AG09309 (cell line): ENCODE measurements at places on chromosomes 1 and 21.

- DNase-seq, result no peak
Observed at GRCh38 chr1:46807046-46807972, 8.5 kb downstream of the CYP4B1 start.

- DNase-seq, result no peak
Observed at GRCh38 chr1:89171067-89171438, 4.8 kb downstream of the GBP7 start.

DNA sequence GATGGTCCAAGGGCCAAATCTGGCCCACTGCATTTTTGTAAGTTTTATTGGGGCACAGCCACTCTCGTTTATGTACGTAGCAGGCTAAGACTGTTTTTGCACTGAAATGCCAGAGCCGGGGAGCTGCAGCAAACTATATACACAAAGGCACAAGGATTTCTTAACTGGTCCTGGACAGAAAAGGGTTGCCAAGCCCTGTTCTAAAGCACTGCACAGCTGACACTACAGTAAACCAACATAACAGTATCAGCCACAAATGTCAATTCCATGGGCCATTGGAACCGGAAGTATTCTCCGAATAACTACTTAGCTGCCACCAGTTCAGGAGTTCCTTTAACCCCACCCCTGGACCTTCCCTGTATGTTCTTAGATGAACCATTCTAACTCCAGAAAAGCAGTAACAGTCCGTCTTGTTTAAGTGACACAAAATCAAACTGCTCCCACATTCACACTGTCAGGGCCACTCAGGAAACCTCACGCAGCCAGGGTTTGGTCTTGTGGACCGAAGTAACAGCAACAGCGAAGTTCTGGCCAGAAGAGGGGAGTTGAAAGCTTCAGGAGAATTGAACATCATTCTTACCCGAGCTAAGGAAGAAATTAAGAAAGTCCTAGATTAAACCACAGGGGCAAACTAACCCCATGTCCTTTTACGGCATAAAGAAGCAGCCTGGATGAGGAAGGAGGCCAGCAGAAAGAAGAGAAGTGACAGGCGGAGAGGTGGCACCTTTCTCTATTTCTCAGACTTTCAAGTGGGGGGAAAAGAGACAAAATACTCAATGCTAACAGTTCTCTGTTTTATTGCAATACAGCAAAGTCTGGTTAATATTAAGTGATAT, 49.2 kb downstream of the COQ8A start:
- DNase-seq, result no peak

DNA sequence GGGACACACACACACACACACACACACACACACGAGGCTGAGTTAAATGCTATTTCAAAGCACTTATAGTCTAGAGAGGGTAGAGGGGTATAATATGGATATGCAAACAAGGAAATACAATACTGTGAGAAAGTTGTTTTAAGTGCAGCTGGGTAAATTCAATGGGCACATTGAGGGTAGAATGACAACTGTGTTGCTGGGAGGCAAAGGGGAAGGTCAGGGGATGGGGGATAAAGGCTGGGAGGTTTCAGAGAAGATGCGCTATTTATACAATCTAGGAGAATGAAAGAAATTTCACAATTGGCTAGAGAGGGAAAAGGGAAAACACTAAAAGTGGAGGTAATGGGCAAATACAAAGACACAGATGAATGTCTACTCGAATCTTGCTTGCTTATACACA, 19.4 kb downstream of the EXTL2 start:
- no peak for DNase-seq

GRCh38 chr1:169019419-169020058, 87.0 kb upstream of the ATP1B1 start:
- DNase-seq, result no peak

DNA sequence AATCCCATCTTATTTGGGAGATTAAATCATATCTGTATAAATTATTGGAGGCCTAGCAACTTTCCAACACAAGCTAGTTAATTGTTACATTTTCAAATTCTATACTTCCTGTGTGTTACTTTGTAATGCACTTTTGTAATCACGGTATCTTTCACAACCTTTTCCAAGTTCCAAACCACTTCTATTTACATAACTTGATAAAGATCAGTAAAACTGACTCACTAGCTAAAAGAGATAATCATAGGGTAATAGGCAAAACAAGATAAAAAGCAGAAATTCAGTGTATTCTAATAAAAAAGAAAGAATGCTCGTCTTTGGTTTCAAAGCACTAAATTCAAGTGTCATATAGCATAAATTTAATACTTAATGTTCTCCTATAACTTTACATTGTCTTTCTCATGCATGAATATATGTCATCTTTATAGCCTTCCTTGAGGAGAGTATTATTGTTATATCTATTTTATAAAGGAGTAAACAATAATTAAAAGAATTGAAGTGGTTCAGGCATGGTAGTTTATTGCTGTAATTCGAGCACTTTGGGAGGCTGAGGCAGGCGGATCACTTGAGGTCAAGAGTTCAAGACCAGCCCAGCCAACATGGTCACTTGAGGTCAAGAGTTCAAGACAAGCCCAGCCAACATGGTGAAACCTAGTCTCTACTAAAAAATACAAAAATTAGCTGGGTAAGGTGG, 66.4 kb downstream of the RGS13 start:
- peak; percentile 75 for DNase-seq

DNA sequence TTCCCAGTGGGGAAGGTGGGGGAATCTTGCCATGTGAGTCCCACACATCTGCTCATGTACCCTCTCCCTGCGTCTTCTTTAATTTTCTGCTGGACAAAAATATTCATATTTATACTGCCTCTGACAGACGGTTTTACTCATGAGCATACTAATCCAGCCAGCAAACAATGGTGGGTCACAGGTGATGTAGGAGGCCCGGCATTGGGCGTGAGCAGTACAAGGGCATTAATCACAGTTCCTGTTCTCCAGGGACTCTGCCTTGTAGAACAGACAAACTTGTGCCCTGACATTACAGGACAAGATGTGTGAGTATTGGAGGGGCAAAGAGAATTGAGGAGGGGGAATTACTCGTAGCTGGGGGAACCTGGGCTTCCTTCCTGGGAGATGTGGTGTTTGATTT, 25.0 kb downstream of the MTARC1 start:
- DNase-seq, result no peak

DNA sequence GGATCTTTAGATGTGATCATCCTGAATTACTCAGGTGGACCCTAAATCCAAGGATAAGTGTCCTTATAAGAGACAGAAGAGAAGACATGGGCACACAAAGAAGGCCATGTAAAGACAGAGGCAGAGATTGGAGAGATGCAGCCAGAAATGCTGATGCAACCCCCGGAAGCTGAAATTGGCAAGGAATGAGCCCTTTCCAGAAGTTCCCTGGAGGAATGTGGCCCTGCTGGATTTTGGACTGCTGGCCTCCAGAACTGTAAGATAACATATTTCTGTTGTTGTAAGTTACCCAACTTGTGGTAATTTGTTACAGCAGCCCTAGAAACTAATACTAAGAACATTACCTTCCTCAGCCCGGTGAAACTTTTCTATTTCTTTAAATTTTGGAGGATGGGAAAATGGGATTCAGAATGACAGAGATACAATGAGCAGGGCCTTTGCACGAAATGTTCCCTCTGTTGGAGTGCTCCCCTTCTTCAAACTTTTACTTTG, 11.2 kb upstream of the PLPP3 start:
- DNase-seq, result no peak

- no peak for DNase-seq
Observed at GRCh38 chr1:6675941-6676340, 25.7 kb downstream of the DNAJC11 start.

DNA sequence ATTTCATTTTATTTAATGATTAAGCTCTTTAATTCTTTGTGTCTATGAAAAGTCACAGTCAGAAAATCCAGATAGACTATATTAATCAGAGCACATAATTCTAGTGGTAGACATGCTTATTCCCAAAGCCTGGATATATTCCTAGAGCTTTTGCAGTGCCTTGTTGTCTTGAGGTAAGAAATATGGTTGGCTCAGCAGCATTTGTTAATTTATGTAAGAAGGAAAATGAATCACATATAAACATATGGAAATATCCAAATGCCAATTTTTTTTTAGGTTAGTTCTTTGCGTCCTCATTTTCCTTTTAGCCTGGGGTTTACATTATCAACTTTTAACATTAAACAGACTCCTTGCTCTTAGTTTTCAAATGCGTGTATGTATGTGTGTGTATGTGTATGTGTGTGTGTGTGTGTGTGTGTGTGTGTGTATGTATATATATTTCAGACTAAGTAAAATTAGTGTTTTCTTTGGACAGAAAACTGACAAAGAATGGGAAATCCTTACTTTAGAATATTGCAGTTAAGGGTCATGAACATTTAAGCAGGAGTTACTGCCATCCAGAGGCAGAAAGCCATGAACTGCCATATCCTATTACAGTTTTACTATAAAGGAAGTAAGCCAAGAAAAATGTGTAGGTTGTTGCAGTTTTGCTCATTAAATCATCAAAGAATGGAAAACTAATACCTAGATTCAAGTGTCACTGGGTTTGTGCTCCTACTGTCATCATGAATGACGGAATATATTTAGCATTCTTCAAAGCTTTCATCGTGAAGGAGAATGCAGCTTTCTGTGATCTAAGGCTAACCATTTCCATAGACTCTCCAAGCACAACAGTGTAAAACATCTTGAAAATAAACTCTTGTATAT, 477.1 kb upstream of the NR5A2 start:
- no peak for DNase-seq

GRCh38 chr1:72481420-72481970, 199.2 kb upstream of the NEGR1 start:
- no peak for DNase-seq

DNA sequence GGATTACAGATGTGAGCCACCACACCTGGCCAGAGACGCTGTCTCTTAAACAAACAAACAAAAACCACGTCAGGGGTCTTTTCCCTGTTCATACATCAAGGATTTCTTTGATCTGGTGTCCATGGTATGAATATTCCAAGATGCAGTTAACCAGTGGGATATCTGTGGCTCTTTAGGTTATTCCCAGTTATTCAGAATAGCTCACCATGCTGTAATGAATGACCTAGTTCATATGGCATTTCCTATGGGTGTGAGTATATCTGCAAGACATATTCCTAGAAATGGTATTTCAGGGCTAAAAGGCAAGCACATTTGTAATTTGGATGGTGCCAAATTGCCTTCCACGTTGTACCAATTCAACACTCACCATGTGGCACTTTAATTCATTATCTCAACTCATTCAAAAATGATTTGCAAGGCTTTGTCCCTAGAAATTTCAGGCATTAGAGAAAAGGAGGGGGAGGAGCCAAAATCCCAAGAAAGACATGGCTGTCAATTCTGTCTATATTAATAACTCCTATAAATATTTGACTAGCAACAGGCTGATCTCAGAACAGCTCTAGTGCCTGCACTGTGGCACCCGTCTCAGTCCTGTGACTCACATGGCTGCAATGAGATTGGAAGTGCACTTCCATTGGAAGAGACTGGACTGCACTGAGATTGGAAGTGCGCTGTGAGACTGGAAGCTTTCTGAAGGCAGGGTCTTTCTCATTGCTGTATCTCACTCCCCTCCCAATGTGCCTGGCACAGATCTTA, 6.0 kb upstream of the STMN1 start:
- no peak for DNase-seq

DNA sequence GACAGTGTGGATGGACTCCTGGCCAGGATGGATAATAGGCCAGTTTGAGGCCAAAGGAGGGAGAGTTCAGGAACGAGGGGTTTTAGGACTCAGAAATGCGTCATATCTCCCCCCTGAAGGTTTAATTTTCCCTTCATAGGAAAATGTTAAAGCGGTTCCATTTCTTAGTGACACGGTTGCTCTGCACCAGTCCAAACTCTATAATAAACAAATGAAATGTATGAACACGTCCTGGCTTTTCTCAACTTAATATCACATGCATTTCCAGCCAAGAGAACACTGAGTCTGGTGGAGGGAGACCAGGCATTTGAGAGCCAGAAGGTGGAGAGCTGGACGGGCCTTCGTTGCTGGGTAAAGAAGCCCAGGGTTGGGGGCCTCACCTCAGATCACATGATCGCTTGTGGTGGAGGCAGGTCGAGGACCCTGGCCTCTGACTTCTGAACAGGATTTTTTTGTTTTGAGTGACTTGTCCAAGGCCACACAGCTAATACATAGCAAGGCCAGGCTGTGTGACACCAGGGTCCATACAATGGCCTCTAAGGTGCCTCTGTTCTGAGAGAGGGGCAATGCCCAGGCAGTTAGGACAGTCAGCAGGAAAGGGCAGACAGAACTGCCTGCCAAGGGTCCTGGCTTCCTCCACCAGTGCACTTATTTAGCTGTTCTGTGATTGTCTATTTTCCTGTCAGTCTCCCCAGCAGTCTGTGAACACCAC, 11.4 kb downstream of the SLC1A7 start:
- DNase-seq, result no peak

DNA sequence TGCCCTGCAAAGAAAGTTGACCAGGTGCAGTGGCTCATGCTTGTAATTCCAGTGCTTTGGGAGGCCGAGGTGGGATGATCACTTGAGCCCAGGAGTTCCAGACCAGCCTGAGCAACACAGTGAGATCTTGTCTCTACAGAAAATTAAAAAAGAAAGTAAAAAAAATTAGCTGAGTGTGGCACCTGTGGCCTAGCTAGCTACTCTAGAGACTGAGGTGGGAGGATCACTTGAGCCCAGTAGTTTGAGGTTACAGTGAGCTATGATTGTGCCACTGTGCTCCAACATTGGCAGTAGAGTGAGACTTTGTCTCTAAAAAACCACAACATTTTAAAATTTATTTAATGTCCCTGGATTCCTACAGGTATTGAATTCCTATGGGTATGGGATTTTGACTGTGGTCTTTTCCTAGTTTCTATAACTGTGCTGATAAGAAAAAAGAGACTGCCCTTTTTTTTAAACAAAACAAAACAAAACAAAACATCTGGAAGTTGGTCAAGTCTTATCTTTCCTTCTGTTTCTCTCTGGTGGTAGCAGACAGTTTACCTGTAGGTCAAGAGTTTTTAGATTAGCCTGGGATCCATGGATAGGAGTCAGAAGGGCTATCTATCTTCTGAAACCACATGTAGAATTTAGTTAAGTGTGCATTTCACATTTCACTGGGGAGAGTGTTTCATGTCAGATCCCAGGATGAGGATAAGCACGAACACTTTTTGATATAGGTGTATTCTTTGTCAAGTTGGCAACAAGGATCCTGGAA, 18.8 kb downstream of the UCK2 start:
- no peak for DNase-seq

- no peak for DNase-seq
Observed at GRCh38 chr1:80633947-80634706, 1166.6 kb upstream of the ADGRL2 start.

- DNase-seq, result no peak
Observed at GRCh38 chr1:206131037-206131436, 13.8 kb upstream of the AVPR1B start.
